CMK (cell line): ENCODE measurements at places on chromosomes 16 and 17.
A peak's percentile ranks its signal among the peaks of the same experiment; 100 is the strongest.

- no peak for DNase-seq
These were observed 90.7 kb upstream of the TMEM97 start for GRCh38 chr17:28228109-28228840.

DNA sequence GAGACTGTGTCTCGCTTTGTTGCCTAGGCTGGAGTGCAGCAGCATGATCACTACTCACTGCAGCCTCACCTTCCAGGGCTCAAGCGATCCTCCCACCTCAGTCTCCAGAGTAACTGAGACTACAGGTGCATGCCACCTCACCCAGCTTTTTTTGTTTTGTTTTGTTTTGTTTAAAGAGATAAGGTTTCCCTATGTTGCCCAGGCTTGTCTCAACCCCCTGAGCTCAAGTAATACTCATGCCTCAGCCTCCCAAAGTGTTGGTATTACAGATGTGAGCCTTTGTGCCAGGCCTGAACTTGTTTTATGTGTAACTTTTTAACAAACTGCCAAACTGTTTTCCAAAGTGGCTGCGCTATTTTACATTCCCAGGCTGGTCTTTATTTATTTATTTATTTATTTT, 41.8 kb upstream of the NUDT7 start:
- DNase-seq, result no peak

GRCh38 chr17:9475101-9475658, 100.4 kb downstream of the STX8 start:
- no peak for DNase-seq

DNA sequence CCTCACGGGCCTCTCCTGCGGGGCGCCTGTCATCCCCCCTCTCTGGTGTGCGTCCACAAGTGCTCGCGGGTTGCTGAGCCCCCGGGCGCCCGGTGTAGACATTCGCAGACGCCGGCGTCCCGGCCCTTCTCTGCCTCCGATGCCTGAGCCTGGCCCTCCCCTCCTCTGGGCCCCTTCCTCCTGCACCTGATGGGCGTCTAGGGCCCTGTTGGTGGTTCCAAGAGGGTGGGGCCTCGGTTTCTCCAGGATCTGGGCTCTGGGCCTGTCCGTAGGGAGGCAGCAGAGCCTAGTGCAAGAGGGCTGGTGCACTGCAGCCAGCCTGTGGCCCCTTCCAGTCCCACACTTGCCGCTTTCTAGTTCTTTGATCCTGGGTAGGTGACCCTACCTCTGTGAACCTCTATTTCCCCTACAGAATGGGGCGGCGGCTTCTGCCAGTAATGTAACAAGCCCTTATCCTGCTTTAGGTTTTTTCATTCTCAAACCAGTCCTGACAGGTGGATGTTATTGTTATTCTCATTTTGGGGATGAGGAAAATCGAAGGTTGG, 623 bp downstream of the E4F1 start:
- DNase-seq, result no peak

GRCh38 chr17:3977387-3977786, 13.2 kb upstream of the ATP2A3 start:
- DNase-seq, result no peak

DNA sequence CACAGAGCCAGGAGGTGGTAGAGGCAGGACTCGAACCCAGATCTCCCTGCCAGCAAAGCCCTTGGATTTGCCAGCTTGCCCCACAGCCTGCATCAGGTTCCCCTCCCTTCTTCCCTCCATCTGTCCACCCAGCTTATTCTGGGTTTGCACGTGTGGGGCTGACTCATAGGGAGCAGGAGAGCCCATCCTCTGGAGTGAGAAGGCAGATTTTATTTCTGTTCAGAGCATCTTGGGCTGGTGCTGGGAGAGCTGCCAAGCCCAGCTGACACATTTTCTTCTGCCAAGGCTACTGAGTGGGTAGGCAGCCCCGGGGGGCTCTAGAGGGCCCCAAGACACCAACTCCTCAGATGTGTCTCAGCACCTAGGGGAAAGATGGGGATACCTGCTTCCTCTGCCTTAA, 106.3 kb upstream of the CRHR1 start:
- DNase-seq, result no peak

DNA sequence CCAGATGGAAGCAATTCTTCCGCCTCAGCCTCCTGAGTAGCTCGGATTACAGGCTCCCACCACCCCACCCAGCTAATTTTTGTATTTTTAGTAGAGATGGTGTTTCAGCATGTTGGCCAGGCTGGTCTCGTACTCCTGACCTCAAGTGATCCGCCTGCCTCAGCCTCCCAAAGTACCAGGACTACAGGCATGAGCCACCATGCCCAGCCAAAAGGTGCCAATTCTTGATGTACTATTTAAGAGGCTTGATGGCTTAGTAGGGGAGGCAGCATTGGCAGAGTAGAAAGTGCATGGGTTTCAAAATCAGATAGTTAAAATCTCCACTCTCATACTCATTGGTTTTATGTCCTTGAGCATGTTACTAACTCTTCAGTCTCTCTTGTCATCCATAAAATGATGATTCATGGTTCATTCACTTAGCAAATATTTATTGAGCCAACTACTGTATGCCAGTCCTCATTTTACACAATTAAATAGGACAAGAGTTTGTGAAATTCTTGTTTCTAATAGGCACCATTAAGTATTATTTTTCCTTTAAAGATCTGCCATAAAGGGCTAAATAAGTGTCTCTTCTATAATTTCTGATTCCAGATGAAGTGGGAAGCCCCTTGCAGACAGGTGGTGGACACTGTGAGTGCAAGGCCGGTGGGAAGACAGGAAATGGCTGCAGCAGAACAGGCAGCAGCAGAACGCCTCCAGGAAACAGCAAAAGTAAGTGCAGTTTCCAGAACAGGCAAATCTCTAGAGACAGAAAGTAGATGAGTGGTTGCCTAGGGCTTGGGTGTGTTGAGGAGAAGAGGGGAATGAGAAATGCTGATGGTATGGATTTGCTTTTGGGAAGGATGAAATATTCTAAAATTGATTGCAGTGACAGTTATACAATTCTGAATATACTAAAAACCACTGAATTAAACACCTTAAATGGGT, 8.2 kb upstream of the RPL27 start:
- DNase-seq, result no peak

GRCh38 chr17:50361561-50362480, 11.2 kb downstream of the MRPL27 start:
- peak; percentile 83 for DNase-seq

- no peak for DNase-seq
These were observed 17.0 kb upstream of the LHX1 start for GRCh38 chr17:36920032-36921005.

DNA sequence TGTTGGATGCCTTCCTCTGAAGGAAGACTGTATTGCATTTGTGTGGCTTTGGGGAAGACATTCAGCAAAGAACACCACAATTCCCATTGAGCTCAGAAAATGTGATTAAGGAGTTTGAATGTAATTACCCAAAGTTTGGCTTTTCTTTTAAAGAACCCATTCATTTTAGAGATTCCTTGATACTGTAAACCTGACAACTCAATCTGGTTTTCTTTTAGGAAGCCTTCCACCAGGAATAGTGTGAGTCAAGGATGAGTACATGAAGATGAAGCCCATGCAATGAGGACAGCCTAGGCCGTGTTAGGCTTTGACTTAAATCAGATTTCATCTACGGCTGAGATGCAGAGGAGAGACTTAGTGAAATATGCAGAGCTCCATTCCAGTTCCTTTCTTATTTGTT, 271.7 kb upstream of the TBX2 start:
- no peak for DNase-seq

- DNase-seq, result no peak
These were observed 15.4 kb upstream of the HOXB9 start for GRCh38 chr17:48641541-48642058.
